Amniotic epithelial cell (primary cell): ENCODE measurements at places on chromosomes 1 and 21.

- DNase-seq, result no peak
These were observed 2.3 kb upstream of the TCP10L start for GRCh38 chr21:32587651-32588050.

- no peak for DNase-seq
These were observed 53.2 kb downstream of the GRIK3 start for GRCh38 chr1:36981126-36981525.

DNA sequence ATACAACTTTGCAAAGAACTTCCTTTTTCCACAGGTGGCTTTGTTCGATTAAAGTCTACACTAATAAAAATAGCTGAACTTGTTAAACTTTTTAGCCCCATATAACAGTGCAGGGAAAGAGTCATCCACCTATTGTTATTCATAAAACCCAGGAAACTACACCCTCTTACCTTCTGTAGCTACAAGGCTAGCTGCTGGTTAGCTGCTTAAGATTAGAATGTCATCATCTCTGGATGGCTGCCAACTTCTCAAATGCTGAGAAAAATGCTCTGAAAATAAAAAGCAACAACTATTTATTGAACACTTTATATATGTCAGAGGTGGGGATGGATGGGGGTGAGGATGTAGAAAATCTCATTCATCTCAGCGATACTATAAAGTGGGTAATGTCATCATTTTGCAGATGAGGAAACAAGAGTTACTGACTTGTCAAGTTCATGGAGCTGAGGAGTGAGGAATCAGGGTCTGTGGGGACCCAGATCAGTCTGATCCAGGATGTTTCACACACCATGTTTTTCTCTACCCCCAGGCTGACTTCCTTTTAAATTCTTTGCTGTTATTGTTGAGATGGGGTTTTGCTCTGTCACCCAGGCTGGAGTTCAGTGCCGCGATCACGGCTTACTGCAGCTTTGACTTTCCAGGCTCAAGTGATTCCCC, 17.1 kb downstream of the ATP5PF start:
- peak; percentile 51 for DNase-seq

GRCh38 chr1:90325168-90325567, 330.3 kb downstream of the ZNF326 start:
- no peak for DNase-seq

GRCh38 chr1:160826546-160826945, 30.6 kb downstream of the LY9 start:
- DNase-seq, result peak; percentile 94

DNA sequence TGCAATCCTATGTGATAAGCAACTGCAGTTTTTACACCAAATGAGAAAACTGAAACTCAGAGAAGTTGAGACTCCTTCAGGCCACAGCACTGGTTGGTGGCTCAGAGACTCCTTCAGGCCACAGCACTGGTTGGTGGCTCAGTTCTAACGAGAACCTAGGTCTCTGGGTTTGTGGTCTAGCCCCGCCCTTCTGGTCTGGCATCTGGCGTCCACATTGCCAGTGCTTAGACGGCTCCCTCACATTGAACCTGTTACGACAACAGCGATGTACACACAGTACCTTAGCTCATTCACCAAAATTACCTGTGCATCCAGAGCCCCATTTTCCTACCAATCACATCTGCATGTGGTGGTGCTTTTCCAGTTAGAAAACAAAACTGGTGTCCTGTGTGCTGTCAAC, 66.1 kb downstream of the NID1 start:
- no peak for DNase-seq

GRCh38 chr1:198627436-198628066, 11.3 kb upstream of the PTPRC start:
- no peak for DNase-seq
